ENCODE measurements at places on chromosomes 4 and X.

DNA sequence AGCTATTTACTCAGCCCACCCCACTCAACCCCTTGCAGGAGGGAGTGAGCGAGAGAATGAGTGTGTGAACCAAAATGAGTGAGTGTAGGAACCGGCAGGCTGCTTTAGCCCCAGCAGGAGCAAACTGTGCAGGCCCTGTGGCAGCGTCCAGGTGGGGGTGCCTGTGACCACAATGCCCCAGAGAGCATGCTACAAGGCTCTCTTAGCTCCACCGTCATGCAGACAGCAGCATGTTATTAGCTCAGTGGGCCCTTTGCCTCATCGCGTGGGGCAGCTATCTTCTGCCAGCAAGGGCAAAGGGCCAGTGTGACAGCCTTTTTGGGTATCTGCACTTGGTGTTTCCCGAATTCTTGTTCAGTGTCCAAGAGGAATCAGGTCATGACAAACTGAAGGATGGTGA, 271.3 kb downstream of the GPM6A start:
- no peak for DNase-seq

DNA sequence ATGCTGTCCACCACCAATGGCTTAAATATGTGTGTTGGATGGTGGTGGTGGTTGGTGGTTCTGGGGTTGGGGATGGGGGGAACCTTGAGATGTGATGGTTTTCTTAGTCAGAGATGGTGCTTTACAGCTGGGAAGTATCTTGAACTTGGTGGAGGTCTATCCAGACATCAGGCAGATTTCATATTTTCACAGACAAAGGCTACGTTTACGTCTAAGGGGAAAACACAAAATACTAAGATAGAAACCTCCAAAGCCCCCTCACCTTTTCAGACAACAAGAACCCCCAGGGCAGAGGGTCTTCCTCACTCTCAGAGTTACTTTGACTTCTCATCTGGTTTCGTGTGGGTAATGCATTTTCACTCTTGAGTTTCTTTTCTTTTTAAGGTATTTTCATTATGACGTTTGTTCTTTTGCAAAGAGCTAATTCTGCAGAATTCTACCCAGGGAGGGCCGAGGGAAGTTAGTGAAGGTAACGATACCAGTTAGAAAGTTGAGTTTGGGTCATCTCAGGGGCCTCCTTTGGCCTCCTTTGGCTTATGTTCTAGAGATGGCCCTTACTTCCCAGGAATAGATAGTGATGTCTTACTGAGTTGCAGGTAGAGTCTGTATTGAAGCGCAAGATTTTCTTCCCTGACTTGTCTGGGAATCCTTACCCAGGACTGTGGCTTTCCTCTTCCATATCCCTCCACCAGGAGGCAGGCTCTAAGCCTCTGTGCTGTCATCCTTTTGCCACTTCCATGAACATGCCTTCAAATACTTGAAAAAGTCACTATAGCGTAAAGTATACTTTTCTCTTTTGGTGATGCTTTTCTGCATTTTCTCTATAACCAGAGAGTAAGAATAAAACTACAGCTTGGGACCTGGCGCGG, 31.9 kb downstream of the RHOH start:
- no peak for DNase-seq

DNA sequence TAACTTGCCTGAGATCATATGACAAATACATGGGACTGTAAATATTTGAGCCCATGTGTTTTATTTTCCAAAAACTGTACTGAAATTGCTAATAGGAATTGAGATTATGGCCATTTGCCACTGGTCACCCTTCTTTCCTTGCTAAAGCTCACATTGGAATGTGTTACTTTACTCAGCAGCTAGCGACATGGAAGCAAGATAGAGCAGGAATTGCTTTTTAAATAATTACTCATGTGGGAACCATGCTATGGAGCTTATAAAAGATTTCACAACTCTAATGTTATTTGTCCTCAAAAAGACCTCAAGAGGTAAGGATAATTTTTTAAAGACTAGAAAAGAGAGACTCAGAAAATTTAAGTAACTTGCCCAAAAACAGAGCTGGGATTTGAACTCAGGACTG, 48.8 kb upstream of the AFAP1 start:
- DNase-seq = peak; percentile 19

GRCh38 chr4:1398681-1399507, 7.3 kb downstream of the NKX1-1 start:
- no peak for DNase-seq

DNA sequence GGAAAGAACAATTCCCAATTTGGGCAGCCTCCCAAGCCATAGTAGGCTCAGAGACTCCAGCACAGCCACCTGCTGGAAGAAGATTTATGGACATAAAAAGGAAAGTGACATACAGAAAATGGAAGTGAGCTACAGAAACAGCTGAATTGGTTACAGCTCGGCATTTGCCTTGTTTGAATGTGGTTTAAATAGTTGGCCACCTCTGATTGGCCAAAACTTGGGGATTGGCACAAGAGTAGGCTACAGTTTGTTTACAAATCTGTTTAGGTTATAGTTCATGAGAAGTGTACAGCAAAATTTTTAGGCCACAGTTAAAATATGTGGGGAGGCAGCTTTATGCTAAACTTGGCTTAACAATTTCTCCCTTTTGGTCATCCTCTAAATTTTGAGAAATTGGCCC, 150.4 kb downstream of the MAGEC1 start:
- DNase-seq = no peak

DNA sequence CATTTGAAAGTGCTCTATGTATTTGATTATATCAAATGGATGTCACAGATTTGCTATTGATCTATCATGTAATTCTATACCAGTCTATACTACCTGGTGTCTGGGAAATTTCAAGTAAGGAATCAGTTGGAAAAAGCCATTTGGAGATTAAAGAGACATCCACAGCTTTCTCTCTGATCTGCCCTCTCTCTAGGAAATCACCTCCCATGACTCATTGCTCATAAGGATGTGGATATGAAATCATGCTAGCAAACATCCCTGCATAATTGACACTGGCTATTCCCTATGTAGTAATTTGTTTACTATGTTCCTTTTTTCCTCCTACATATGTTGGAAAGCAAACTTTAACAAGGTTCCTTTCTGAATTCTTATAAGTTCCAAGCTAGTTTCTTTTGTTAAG, 94.3 kb downstream of the TEX13A start:
- no peak for DNase-seq

DNA sequence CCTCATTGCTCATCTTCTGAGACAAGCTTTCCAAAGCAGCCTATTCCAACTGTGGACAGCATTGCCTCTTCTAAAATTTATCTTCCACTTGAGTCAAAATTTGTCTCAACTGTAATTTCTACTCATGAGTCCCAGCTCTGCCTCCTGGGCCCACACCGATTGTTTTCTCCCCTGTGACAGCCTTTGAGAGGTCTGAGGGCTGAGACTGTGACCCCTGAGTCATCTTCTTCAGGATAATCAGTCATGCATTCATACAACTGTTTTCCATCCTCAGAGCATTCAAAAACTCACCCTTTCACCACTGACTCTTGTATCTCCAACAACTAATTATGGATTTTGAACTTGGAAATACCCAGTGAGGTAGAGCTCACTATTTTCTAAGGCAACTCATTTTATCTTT, 228.1 kb downstream of the EDA2R start:
- DNase-seq = no peak

GRCh38 chrX:5708251-5708650, 520.4 kb downstream of the NLGN4X start:
- DNase-seq = no peak

DNA sequence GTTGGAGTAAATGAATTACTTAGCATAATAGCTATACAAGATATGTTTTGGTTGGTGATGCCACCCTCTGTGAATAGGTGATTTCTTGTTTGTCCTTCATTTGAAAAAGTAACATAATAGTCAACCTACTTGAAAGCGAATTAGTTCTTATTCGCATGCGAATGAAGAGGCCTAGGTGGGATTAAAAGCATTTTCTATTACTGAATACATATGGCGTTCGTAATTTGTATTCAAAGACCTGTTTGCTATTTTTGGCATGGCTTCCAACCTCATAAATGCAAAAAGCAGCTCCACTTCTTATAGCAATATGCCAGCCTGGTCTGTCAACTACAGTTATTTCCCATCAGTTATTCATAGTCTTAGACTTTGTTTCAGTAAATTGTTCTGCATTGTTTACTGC, 261.3 kb downstream of the TENM3 start:
- no peak for DNase-seq

DNA sequence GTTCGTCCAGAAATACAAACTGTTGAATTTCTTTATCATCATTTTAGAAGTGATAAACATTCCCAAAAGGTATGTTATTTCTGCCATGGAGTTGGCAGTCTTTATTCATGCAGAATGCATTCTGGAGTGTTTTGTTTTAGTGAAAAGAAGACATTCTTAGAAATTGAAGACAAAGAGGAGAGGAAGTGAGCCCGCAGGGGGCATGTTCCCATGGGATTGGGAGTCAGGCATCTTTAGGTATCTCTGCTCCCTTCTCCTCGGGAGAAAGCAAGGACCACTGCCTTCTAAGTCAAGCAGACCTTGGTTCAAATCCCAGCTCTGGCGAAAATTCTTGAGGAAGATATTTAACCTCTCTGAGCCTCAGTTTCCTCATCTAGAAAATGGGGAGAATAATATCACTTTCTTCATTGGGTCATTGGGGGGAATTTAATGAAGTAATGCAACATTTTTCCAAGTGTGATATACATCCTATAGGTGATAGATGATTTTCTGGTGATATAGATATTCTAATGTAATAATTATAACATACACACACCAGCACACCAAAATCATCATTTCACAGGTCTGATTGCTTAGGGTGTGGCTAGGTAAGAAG, 26.5 kb upstream of the CHRNA9 start:
- no peak for DNase-seq

- peak; percentile 48 for DNase-seq
Measured at GRCh38 chrX:46408553-46409407, 136.4 kb downstream of the ZNF674 start.

GRCh38 chr4:3832536-3833220, 66.5 kb downstream of the ADRA2C start:
- DNase-seq = no peak
